ENCODE measurements at places on chromosomes 16 and 17.

- peak; percentile 46 for DNase-seq
Measured at GRCh38 chr16:4338125-4338582, 13.0 kb downstream of the PAM16 start.

DNA sequence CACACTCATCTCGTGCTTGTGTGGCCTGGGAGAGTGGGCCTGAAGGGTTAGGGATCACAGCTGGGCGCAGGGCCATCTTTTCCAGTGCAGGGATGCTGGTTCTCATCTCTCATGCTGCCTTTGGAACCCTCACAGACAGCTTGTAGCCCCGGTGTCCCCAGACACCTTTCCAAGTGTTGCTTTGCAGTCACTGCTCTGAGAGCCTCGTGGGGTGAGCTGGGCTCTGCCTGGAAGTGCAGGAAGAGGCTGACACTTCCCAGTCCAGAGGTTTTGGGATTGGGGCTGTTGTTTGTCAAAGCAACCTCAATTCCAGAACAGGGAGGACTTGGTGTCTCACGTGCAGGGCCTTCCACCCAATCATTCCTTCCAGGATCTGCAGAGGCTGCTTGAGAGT, 28.2 kb downstream of the TBX4 start:
- no peak for DNase-seq

- DNase-seq: peak; percentile 55
Measured at GRCh38 chr17:57953705-57954396, 1.4 kb downstream of the CUEDC1 start.

DNA sequence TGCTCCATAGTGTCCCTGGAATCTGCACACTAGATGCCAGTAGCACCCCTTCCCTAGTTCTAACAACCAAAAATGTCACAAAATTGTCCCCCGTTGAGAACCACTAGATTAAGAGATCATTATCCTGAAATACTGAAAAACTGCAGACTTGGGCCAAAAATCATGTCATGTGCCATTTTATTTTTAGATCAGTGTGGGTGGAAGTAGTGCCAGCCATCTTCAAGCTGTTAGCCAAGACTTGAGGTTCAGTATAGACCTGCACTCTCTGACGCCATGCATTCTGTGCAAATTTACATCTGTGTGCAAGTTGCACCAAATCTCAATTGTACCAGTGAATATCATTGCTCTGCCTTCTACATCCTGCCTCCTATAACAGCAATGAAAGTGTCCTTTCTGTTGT, 31.5 kb upstream of the NOL11 start:
- no peak for DNase-seq
